ENCODE measurements at places on chromosomes 4 and X. TPM values are rescaled to one million over a fixed set of nuclear protein-coding genes. Genes with fewer than 3 reads are reported as not detected.

DNA sequence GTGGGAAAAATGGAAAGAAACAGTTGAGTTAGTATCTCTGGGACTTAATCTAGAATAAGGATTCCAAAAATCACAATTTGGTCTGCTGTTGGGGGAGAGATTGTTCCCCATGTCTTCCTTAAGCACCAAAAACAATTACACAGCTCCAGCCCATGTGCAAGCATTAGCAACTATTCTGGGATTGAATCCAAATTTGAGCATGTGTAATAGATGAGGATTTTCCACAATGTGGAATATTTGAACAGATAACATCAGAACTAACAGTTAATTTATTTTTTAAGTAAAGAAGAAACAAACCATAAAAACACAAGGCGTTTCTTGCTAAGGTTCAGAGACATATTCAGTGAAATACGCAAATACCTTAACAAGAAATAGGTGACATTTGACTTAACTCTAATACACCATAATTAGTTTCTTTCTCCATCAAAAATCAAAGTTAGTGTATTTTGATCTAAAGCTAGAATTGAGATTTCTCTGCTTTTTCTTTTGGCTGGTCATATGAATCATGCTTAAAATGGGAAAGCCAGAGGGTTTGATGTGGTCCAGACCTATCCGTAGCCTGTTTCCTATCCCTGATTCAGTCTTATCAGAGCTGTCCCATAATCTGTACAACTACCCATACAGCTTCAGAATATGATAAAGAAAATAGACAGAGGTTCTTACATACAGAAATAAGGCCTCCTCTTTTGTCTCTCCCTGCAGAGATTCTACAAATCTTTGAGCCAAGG, 413.4 kb downstream of the PACRGL start:
- no peak for DNase-seq

The SORCS2 gene
- 1.2 TPM for total RNA-seq

DNA sequence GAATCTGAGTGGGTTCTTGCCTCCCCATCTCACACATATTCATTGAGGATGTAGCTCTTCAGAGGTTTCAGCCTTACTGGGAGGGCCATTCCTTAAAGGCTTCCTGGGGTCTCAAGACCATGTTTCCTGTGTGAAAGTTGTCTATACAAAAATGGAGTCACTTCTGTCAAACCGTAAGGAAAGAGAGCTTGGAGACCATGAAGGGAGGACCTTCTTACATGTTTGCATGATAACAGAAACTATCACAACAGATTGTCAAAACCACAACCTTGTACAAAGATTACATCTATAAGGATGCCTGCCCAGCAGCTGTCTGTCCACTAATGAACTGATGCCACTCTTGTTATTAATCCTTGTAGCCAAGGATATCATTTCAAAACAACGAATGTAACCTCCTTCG, 139.3 kb downstream of the PDE5A start:
- DNase-seq: no peak

DNA sequence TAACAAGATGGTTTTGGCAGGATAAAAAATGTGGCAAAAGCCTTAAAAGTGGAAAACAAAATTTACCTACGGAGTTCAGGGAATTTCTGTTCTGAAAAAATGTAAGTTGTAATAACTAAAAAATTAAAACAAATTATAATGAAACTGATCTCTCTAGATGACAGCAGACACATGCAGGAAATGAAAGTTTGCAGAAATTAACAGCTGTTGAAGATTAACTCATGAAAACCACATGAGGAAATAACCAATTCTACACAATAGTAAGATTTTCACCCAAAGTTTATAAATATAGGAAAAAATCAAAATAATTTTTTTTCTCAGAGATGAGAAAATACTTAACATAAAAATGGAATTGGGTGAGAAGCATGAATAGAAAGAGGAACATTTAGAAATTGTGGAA, 47.5 kb upstream of the UGT2B15 start:
- DNase-seq: no peak

- DNase-seq: peak; percentile 86
Observed at GRCh38 chr4:119046263-119046662, 89.4 kb upstream of the MYOZ2 start.

The SLC49A3 gene
- total RNA-seq: 14.6 TPM

The XKRX gene
- not detected for total RNA-seq

- DNase-seq: no peak
Observed at GRCh38 chrX:119607018-119607389, 780 bp upstream of the NKRF start.

DNA sequence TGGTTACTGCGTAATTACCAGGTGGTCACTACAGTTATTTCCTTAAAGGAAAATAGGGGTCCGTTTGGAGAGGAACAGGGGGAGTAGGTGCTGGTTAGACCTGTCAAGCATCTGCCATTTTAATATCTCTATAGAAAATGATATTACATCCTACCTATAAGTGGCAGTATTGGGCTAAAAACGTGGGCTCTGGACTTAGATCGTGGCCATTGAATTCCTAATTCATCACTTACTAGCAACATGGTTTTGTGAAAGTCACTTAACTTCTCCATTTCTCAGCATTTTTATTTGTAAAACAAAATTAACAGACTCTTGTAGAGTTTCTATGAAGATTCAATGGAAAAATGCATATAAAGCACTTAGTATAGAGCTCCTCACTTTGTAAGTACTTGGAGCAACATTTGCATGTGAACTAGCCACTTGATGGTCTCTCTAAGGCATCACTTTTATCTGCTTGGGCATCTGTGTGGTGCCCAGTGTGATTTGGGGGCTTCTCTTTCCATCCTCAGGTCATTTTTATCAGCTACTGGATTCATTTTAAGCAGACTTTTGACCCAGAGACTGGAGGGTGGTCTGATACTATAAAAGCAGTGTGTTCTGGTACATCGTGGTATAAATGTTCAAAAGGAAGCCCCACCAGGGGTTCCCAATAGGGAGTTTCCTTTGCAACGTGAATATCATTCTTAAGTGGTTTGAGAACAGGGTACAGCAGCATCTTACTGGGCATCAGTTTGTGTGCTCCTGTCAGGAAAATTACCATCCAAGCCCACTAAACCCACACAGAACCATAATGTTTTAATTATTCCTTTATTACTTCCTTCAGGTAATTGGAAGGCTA, 42.7 kb upstream of the RASSF6 start:
- no peak for DNase-seq

DNA sequence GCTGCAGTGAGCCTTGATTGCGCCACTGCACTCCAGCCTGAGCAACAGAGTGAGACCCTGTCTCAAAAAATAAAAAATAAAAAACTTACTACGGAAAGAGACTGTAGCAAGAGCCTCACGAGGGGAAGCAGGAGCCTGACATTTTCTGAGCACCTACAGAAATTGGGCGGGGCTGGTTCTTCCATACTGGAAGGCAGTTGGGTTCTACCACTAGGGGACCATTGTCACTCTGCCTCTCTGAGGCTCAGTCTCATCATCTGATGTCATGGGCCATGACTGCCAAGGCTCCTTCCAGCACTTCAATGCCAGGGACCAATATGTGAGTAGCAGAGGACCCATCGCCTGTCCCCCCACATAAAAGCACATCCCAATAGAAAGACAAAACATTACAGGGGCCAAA, 8.2 kb downstream of the SH3KBP1 start:
- DNase-seq: no peak

The KLHL2 gene
- total RNA-seq: 7.3 TPM

The FRG2 gene
- not detected for total RNA-seq

The CXCL8 gene
- not detected for total RNA-seq

The UBE2A gene
- total RNA-seq: 58.5 TPM

DNA sequence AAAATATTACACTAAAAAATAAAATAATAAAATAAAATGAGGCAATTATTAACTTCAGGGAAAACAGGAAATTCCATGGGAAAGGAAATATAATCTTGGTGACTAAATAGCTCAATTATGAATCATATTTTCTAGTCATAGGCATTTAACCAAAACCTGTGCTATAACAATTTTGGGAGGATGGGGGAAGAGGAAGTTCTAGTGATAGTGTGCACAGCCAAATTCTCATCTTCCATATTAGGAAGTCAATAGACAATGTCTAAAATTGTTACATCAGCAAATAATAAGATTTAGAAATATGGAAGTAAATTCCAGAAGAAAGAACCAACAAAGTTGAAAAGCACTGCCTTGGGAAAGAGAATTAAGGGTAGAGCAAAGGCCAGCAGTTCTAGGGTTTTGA, 2.8 kb downstream of the AWAT2 start:
- DNase-seq: no peak

- DNase-seq: no peak
Observed at GRCh38 chrX:139200793-139201192, 329.7 kb upstream of the F9 start.

The JAKMIP1 gene
- not detected for total RNA-seq

The RFC1 gene
- total RNA-seq: 22.6 TPM

The ARHGAP36 gene
- total RNA-seq: not detected
